ENCODE measurements at places on chromosomes 4 and X. TPM values are rescaled to one million over a fixed set of nuclear protein-coding genes. Genes with fewer than 3 reads are reported as not detected.

The XAGE2 gene
- not detected for total RNA-seq

The AFM gene
- not detected for total RNA-seq

The PLAC1 gene
- total RNA-seq: 0.71 TPM

The GAGE2A gene
- not detected for total RNA-seq

The CXCL6 gene
- not detected for total RNA-seq

The PRDM5 gene
- 5.1 TPM for total RNA-seq

The CPLX1 gene
- 0.64 TPM for total RNA-seq
